ENCODE measurements at places on chromosomes 3 and 15.
A peak's percentile ranks its signal among the peaks of the same experiment; 100 is the strongest.

GRCh38 chr15:97995192-97995591 lies 34.7 kb downstream of the ARRDC4 start:
- DNase-seq, result no peak

GRCh38 chr3:46916278-46916677 lies 38.8 kb downstream of the PTH1R start:
- DNase-seq, result no peak

- DNase-seq, result no peak
Observed at GRCh38 chr3:138366006-138366759, 17.8 kb downstream of the MRAS start.

DNA sequence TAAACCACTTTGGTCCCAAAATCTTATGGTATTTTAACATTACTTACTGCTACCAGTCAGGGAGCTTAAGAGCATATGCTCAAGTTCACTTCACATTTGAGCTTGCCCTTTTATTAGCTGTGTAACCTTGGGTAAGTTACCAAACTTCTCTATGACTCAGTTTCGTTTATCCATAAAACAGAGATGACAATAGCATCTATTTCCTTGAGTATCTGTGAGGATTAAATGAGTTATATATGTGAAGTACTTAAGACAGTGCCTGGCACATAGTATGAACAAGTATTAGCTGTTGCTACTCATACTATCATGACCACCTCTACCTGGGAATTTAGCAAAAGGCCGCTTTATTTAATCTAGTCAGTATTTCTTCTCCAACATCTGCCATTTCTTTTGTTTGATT lies 5.9 kb downstream of the ATOSA start:
- DNase-seq, result no peak

DNA sequence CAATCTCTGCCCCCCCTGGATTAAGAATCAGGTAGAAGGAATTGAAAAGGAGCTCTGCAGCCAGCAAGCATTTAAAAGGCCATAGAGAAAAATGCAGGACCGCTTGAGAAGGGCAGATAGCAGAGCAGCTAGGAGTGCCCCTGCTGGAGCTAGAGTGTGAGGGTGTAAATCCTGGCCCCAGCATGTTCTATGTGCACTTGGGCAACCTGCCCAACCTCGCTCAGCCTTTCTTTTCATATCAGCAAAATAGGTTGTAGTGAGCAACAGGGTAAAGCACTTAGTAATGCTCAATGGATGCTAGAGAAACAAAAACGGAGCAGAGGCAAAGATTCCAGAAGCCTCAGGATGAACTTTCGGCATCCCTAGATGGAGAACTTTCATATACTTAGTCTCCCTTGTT lies 25.0 kb upstream of the THBS1 start:
- DNase-seq, result no peak

- no peak for DNase-seq
Observed at GRCh38 chr15:62618432-62618831, 424.1 kb upstream of the TPM1 start.

DNA sequence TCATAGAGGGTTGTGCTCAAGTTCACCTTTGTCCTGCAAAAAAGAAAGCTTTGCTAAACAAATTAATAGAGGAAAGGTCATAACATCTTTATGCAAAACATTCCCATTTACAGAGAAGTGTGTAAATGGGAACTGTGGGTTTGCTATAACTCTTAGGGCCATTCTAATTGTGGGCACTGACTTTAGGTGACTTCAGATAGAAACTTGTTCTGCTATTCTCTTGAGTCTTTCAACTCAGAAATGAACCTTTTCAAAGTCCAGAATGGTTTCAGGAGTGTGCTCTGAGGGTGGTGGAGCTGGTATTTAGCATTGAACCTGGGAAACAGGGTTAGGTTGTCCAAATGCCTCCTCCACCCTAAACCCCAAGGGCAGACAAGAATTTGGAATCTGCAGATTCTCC lies 34.0 kb downstream of the SPTSSB start:
- no peak for DNase-seq

- DNase-seq, result no peak
Observed at GRCh38 chr3:17175187-17175807, 290.5 kb downstream of the PLCL2 start.

DNA sequence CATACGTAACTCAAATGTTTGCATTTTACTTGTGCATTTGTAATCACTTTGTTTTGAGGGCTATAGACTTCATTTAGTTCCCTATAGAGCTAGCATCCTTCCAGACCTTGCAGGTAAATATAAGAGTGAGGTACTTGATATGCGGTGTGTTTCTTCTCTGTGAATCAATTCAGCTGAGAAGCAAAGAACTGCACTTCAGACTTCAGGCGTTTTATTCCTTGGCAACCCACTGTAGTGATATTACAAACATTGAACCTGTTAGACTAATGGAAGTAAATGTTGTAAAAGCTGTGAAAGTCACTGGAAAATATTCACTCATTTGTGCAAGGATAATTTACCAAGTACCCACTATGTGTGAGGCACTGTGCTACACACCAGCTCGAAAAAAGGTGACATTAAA lies 94.1 kb upstream of the CHL1 start:
- DNase-seq, result no peak

DNA sequence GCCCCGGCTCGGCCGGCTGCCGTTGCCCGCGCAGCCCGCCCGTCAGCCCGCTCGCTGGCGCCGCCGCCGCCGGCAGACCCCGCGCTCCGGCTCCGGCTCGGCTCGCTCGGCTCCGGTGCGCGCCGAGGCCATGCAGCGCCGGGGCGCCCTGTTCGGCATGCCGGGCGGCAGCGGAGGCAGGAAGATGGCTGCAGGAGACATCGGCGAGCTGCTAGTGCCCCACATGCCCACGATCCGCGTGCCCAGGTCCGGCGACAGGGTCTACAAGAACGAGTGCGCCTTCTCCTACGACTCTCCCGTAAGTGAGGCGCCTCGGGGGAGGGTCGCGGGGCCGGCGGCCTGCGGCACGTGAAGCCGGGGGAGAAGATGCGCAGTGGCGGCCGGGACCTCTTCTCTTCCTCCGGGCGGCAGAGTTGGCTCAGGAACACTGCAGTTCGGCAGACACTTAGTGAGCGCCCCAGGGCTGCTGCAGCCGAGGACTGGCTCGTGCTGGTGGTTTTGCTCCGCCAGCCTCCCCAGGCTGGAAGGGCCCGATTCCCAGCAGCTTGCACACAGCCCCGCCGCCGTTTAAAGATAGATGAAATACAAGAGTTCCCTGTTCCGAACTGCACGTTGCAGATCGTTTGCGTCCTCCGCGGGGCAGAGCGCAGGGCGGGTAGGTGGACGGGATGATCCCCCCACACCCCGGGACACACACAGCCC lies 407 bp downstream of the USP13 start:
- peak; percentile 64 for DNase-seq

DNA sequence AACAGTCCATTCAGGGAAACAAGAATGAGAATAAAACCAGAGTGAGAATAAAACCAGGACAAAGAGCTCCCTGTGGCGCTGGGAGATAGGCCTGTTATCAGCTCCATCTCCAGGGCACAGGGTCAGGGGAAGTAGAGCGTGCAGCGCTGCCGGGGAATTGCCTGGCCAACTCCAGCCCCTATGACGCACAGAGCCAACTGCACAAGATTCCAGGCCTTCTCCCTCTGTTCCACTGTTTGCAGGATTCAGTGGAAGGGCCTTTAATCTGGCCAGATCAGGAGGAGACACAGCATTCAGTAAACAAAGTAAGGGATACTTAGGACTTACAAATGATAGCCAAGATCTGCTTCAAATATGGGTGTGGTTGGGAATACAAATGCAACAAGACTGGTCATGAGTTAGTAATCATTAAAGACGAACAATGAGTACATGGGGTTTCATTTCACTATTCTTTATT lies 49.4 kb downstream of the ITGB5 start:
- DNase-seq, result no peak

GRCh38 chr15:101613130-101614000 lies 38.8 kb downstream of the TM2D3 start:
- no peak for DNase-seq

- no peak for DNase-seq
Observed at GRCh38 chr15:69908060-69908459, 189.7 kb downstream of the TLE3 start.

GRCh38 chr3:117358717-117359314 lies 649.2 kb downstream of the TUSC7 start:
- no peak for DNase-seq

DNA sequence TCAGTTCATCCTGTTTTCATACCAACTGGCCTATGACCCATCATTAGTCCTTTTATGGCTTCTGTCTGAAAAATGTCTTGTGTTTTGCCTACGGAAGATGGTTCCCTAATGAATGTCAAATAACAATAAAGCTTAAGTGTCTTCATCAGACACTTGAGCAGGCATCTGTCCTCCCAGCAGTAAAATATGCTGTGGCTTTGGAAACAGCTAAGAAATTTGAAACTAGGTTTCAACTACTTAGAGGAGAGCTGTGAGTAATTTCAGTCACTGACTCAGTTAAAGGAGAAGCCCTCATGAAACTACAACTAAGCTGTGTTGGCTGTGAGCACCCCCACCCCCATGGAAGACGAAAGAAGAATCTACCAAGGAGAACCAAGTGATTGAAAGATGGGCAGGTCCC lies 409.4 kb upstream of the PPP2R3A start:
- DNase-seq, result no peak

DNA sequence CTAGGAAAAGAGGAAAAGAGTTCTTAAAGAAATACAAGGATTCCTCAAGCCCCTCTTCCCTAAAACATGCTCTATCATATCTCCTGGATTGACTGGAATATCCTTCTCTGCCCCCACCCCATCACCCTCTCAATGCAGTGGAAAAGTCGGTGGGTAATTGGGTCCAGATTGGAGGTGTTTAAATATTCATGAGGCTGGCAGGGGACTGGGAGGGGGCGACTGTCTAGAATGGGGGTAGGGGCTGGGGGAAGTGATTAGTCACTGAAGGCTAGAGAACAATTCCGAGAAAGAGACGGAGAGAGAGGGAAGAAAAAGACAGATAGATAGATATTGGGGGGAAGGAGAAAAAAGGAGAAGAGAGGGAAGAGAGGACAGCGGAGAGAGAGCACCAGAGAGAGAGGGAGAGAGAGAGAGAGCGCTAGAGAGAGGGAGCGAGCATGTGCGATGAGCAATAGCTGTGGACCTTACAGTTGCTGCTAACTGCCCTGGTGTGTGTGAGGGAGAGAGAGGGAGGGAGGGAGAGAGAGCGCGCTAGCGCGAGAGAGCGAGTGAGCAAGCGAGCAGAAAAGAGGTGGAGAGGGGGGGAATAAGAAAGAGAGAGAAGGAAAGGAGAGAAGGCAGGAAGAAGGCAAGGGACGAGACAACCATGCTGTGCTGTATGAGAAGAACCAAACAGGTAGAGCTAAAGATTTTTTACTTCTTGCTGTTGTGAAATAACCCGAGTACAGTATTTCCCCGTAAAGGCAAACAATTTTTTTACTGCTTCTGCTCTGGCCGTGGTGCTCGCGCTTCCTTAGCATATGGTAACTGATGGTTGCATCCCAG lies at the start of gene GAP43:
GAP43 (plus strand) TSS at position 467 of the 825 bp plus-strand sequence; CDS start at position 647, 180 bp downstream.
- no peak for DNase-seq

DNA sequence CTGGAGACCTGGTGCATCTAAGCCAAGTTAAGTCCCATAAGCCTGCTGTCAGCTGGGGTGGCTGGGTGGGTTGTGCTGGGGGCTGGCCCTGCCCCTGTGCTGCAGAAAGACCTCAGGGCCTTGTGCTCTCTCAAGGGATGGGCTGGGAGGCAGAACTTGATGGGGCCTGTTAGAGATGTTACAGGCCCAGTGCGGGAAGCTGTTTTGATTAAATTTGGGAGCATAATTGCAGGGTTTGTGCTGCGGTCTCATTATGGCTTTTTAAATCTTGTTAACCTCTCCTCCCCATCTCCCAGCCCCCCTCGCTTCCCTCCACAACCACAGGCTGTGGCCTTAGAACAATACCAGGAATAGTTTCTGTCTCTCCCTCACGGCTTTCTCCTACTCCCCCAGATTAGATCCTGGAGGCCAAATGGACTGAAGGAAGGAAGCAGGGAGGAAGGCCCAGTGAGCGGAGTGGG lies 87.6 kb upstream of the TLE3 start:
- DNase-seq, result no peak

- DNase-seq, result peak; percentile 6
Observed at GRCh38 chr15:84035399-84035766, 200.2 kb upstream of the GOLGA6L4 start.

DNA sequence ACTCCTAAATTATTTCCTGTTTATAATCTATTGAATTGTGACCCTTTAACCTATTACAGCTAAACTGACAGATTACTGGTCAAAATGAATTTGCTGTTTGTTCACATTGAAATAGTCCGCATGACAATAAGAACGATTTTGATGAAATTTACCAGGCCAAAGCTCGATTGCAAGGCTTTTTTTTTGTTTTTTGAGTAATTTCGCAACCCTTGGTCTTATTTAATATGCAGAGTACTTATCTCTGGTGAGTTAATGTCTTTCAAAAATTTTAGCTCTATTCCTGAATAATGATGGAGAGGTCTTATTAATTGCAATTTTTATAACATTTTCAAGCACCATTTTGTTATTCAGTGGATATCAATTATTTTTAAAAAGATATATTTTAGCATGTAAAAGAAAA lies 362.4 kb downstream of the OTOL1 start:
- DNase-seq, result no peak

DNA sequence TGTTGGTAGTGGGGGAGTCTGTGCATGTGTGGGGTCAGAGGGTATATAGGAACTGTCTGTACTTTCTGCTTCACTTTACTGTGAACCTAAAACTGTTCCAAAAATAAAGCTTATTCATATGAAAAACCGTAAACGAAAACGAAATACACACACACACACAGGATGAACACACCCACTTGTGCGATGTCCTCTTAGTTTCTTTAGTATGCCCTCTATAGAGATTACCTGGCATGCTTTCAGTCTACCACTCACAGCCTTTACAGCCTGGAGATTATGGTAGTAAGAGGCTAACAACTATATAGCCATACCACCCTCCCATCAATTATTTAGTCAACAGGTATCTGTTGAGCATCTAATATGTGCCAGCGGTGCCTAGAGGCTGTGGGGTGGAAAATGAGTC lies 60.0 kb upstream of the UBE3A start:
- DNase-seq, result no peak

DNA sequence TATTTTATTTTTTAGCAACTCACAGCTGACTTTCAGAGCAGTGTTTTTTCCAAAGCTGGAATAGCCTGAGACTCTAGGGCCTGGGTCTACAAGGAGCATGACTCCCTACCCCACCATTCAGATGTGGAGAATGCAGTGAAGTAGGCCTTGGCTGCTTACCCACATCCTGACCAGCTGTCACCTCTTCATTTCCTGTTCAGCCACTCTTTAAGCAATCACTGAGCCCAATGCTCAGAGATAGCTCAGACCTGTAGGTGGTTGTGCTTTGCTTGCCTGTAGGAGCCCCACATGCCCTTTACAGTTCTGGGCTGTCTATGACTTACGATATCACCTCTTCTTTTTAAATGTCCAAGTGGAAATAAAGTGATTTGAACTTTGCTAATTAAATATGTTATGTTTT lies 148.1 kb downstream of the NEK11 start:
- DNase-seq, result no peak

All from inflammatory macrophage (primary cell).